Inflammatory macrophage treated with lipopolysaccharide for 4 hours (primary cell): ENCODE measurements at places on chromosomes 6 and 20.
A peak's percentile ranks its signal among the peaks of the same experiment; 100 is the strongest.

GRCh38 chr6:16803294-16804200 lies 42.3 kb upstream of the ATXN1 start:
- DNase-seq: no peak

DNA sequence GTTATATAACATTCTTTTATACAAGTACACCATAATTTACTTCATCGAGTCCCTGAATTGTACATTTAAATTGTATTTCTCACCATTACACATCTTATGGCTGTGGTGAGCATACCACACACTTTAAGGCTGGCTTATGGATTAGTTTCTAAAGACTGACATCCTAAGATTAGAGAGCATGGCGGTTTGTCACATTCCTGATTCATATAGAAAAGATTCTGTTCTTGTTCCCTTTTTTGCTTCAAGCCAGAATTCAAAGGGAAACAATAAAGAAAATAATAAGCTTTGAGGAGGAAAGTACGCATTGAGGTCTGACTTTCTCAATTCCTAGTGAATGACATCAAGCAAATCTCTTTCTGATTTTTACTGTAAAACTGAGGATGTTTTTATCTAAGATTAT lies 2.5 kb downstream of the BTN1A1 start:
- DNase-seq: peak; percentile 38

DNA sequence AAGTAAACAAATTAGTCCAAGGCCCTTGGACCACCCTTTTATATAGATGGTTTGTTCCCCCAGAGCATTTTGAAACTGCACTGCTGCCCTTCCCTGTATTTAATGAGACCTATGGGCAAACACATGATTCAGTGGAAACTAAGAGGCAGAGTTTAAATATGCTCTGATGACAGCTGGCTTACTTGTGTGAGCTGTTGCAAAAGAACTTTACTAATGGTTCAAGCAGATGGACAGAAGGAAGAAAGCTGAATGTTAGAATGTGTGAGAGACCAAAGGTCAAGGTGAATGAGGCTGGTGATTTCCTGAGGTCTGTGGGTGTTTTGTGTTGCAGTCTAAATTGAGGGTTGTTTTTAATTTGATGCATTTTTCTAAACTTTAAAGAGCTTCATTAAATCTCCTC lies 123.0 kb upstream of the CEP162 start:
- DNase-seq: no peak

DNA sequence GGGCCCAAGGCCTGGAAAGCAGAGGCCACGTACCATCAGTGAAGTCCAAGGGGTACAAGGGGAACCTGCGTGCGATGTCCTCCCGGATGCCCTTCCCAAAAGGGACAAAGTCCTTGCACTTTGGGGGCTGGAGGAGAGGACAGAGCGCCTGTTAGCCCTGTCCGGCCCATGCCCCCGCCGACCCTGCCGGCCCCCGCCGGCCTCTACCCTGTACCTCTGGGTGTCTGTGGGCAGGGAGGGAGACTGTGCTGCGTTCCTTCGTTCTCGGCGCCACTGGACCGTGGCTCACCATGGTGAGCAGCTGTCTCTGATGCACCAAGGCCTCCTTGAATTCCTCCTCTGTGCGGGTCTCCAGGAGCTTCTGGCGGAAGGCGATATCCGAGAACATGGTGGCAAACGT lies 7.9 kb downstream of the SLC4A11 start:
- DNase-seq: no peak

DNA sequence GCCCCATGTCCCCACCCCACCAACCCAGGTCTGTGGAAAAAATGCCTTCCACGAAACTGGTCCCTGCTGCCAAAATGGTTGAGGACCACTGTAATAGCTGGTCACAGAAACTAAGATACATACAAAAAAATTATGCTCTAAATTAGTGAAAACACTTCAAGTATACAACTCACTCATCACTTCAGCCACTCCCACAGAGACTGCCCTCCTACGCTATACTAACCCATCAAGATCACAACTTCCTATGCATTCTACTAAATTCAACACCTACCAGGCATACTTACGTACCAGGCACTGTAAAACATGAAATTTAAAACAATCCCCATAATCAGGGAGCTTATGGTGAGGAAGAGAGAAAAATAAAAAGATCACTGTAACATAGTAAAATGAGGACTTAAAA lies 22.9 kb downstream of the RUNX2 start:
- DNase-seq: no peak

DNA sequence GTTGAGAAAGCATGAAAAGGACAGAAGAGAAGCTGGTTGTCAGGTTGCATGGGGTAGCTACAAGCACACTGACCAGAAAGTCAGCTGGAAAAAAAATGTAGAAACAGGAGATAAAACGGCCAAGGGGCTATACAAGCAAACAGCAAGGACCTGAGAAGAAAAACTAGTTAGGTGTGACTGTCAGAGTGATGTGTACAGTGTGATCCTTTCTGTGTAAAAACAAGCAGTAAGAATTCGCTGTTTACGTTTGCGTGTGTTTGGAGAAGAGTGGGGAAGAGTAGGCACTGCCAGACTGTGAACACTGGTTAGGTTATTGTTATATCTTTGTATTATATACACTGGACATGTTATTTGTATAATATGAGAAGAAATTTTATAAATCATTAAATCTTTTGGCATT lies 28.1 kb downstream of the PTPN1 start:
- no peak for DNase-seq

GRCh38 chr6:92169506-92169905 lies 1249.9 kb downstream of the EPHA7 start:
- DNase-seq: no peak
